Stimulated activated CD4-positive, alpha-beta T cell treated with anti-CD3 and anti-CD28 coated beads, Interleukin-2, amount 100 ng/mL, for 24 hours (primary cell): ENCODE measurements at places on chromosomes 3 and 15.
A peak's percentile ranks its signal among the peaks of the same experiment; 100 is the strongest.

DNA sequence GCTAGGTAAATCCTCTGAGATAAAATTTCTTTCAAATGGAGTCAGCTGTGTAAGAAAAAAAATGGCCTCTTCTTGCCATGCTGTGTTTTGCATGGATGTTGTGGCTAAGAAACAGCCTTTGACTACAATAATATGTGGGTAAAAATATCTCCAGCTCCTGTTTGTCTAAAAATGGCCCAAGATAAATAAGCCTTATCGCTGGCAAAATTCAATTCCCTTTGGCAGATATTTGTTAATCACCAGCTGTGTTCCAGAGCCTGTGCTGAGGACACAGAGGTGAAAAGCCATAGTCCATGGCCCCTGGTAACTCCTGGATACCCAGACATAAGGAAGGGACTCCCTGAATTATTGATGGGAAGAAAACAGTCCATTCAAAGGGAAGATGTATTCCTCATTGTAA, 15.3 kb upstream of the RAMAC start:
- no peak for DNase-seq

- no peak for DNase-seq
These were observed 186.6 kb upstream of the MANF start for GRCh38 chr3:51198477-51198876.

DNA sequence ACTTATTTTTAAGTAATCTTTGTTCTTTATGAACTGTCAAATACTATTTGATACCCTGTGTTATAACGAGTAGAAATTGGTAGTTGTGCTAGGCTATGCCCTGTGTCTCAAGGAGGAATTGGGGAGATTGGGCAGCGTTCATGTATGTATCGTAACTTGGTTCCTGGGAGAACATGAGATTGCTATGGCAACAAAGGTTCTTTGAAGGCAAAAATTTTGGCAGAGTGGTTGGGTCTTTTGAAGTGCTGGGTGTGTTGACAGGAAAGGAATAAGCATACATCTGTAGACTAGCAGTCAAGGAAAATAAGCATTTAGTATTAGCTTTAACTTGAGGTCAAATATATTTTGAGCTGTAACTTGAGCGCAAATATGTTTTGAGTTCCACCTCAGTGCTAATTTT, 45.3 kb downstream of the TCF12 start:
- DNase-seq = no peak

DNA sequence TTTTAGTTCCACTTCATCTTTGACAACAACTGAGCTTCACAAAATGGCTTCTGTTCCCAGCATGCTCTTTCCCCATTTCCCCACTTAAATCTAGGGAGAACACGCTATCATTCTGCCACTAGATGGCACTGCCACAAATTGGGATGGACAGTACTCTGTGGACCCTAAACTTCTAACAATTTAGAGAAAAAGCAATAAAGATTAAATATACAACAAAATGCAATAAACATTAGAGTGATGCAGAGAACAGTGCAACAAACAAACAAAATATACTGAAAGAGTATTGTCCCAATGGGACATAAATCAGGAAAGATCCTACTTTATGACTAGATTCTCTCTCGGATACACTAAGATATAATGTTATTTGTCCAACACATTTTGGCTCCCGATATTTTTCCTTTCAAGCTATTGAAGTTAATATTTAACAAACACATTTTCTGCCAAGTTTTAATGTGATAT, 169.7 kb upstream of the TMCO5A start:
- DNase-seq = peak; percentile 34

DNA sequence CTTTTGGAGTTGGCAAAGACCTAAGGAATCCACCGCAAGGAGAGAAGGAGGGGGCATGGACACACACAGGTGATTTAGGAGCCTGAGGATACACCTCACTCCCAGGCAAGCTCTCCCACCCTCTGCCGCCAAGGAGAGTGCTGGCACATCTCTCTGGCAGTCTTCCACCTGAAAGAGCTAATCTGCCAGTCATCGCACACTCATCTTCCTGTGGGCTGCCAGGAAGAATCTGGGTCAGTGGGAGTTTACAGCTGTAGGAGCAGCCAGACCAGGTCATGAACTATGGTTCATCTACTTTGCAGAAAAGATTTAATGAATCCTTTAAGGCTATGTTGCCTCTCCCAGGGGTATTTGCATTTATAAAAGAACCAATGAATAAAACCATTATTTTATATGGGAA, 170.6 kb upstream of the TSC22D2 start:
- no peak for DNase-seq

DNA sequence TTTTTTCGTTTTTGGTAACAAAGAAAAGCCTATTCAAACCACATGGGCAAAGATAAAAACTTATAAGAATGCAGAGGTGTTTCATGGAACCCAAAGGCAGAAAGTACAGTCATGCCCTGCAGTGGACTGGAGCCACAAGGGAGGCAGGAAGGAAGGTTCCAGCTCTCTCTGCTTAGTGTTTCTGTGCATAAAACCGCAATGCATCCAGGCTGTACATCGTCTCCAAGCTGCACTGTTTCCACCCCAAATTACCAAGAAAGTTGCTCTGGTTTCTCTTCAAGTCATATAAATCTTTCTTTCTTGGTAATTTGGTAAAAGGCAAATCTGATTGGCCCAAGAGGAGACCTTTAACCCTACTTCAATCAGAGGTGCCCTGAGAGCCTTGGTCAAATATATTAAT, 15.8 kb downstream of the TRAT1 start:
- DNase-seq = peak; percentile 53

GRCh38 chr15:83747050-83747717, 93.3 kb downstream of the ADAMTSL3 start:
- DNase-seq = no peak

GRCh38 chr15:45155739-45156138, 25.9 kb downstream of the DUOX1 start:
- no peak for DNase-seq

GRCh38 chr15:93066224-93066681, 22.8 kb downstream of the RGMA start:
- DNase-seq = no peak

GRCh38 chr3:7543294-7543880, 682.5 kb downstream of the GRM7 start:
- no peak for DNase-seq

GRCh38 chr3:105747060-105747541, 121.7 kb downstream of the CBLB start:
- DNase-seq = no peak
